ENCODE measurements at places on chromosomes 5 and 9. TPM values are rescaled to one million over a fixed set of nuclear protein-coding genes. Genes with fewer than 3 reads are reported as not detected.

DNA sequence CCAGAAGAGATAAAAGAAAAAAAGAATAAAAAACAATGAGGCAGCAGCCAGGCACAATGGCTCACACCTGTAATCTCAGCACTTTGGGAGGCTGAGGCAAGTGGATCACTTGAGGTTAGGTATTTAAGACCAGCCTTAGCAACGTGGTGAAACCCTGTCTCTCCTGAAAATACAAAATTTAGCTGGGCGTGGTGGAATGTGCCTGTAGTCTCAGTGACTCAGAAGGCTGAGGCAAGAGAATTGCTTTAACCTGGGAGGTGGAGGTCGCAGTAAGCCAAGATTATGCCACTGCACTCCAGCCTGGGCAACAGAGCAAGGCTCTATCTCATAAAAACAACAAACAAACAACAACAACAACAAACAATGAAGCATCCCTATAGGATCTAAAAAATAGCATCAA lies 121.5 kb downstream of the HMHB1 start:
- DNase-seq: no peak

- DNase-seq: no peak
Observed at GRCh38 chr5:143044265-143044664, 274.1 kb downstream of the ARHGAP26 start.

GRCh38 chr5:71786337-71787055 lies 67.4 kb downstream of the CARTPT start:
- no peak for DNase-seq

DNA sequence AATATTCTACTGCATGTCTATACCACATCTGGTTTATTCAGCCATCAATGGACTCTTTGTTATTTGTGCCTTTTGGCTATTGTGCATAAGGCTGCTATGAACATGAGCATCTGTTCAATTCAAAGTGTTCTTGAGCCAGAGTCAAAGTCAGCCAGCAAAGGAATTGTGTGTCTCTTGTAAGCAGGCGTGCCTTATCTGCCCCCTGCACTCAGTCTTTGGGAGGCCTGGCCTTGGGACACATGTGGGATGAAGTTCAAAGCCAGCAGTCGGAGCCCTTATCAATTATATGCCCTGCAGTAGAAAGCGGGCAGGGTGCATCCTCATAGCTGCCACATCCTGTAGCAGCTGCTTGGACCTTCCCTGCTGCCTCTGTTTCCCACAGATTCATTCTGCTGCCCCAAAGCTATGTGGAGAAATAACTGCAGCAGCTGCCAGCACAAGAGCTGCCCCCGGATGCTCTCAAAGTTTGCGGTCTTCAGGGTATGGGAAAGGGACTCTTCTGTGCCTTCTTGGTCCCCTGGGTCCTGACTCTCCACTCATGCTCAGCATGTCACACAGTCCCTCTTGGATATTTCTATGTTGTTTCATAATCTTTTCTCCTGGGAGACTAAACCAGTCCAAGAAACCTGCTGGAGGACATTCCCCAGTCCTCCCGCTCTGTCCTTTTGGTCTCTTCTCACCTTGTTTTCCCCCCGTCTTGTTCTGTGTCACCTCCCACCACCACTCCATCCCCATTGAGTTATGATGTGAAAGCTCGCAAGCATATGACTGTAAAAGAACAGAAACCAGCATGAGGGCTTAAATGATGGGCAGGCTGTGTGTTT lies 35.9 kb downstream of the STOM start:
- DNase-seq: no peak

Gene DBH
- not detected for polyA plus RNA-seq

Gene GHR
- 1.8 TPM for polyA plus RNA-seq

Gene PSAT1
- polyA plus RNA-seq: 30.2 TPM
